ENCODE measurements at places on chromosomes 2 and 18. TPM values are rescaled to one million over a fixed set of nuclear protein-coding genes. Genes with fewer than 3 reads are reported as not detected.

The R3HDM1 gene
- 13.8 TPM for total RNA-seq

The FABP1 gene
- total RNA-seq, result not detected

The C2orf78 gene
- total RNA-seq, result not detected

The CNTNAP5 gene
- total RNA-seq, result not detected

The SERPINB12 gene
- total RNA-seq, result not detected

The CSRNP3 gene
- total RNA-seq, result 2.9 TPM

The LCT gene
- total RNA-seq, result under 0.01 TPM

The PTGR3 gene
- 12.1 TPM for total RNA-seq

The ID2 gene
- total RNA-seq, result 31.2 TPM

The DAW1 gene
- total RNA-seq, result 0.64 TPM

The MGAT4A gene
- not detected for total RNA-seq

The BARD1 gene
- 41.0 TPM for total RNA-seq

The SEMA4F gene
- 5.6 TPM for total RNA-seq

The ICA1L gene
- total RNA-seq, result 4.8 TPM

The SF3B1 gene
- 247 TPM for total RNA-seq

The FOXD4L1 gene
- total RNA-seq, result under 0.01 TPM

The EIF4E2 gene
- 76.3 TPM for total RNA-seq

The ADD2 gene
- not detected for total RNA-seq

The PROC gene
- total RNA-seq, result not detected

The RAB12 gene
- 49.6 TPM for total RNA-seq

The SERPINB7 gene
- 6.1 TPM for total RNA-seq

The ALPI gene
- total RNA-seq, result not detected

The VIT gene
- total RNA-seq, result not detected

The SCN2A gene
- total RNA-seq, result 2.3 TPM

The TMEM214 gene
- 57.7 TPM for total RNA-seq

The TDRD15 gene
- not detected for total RNA-seq

The NR4A2 gene
- total RNA-seq, result not detected

The EML6 gene
- total RNA-seq, result 0.32 TPM

The AGXT gene
- total RNA-seq, result not detected

The NAGK gene
- 50.6 TPM for total RNA-seq

The CAPN14 gene
- total RNA-seq, result under 0.01 TPM

The NEU4 gene
- not detected for total RNA-seq

The XIRP2 gene
- under 0.01 TPM for total RNA-seq

The CFC1 gene
- total RNA-seq, result not detected

The LRRTM1 gene
- not detected for total RNA-seq

Data from fibroblast of villous mesenchyme (primary cell).